ENCODE measurements at places on chromosomes 1 and 21.

- H3K27me3 ChIP-seq: no peaks in the 10 kb centered on the region
- peaks cover 8% of the 10 kb centered on the region for H3K4me1 ChIP-seq
- DNase-seq: no peak
- H3K36me3 ChIP-seq: 0 out of 2 replicates have a peak, but pooled peaks cover 9% of the 10 kb centered on the region
- H3K4me3 ChIP-seq: no peak overlapping the region
Measured at GRCh38 chr1:67741121-67741520, 56.1 kb downstream of the GADD45A start.

GRCh38 chr1:22500471-22500870 is 48.8 kb downstream of the ZBTB40 start:
- H3K27ac ChIP-seq: no peak overlapping the region
- DNase-seq: no peak
- no peaks in the 10 kb centered on the region for H3K4me1 ChIP-seq
- H3K27me3 ChIP-seq: no peaks in the 10 kb centered on the region

- no peaks in the 10 kb centered on the region for H3K4me1 ChIP-seq
- no peak for DNase-seq
- H3K4me3 ChIP-seq: no peak overlapping the region
- no peak overlapping the region for H3K27ac ChIP-seq
- no peaks in the 10 kb centered on the region for H3K27me3 ChIP-seq
Measured at GRCh38 chr1:32622205-32622604, 28.1 kb downstream of the ZBTB8OS start.

- H3K4me3 ChIP-seq: no peak overlapping the region
- peak; percentile 49 for DNase-seq
- H3K4me1 ChIP-seq: peaks cover 31% of the 10 kb centered on the region
Measured at GRCh38 chr1:100354971-100355394, 2.7 kb downstream of the CDC14A start.

DNA sequence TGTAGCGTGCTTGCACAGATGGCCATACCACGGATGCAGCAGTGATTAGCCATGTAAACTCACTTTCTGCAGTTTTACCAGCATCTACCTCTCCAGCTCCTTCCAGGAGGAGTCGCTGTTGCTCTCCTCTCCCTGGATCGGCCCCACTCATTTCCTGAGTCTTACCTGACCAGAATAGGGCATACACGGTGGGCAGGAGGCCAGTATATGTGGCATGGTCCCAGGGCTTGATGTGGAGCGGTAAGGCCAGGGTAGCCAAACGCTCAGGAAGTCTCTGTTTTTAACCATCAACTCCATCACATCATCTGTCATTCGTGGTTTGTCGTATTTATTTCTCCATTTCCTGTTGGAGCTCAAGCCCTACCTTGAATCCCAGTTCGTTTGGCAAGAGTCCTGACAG is 163.4 kb upstream of the USP24 start:
- no peaks in the 10 kb centered on the region for H3K27me3 ChIP-seq
- DNase-seq: no peak
- no peak overlapping the region for H3K27ac ChIP-seq
- no peaks in the 10 kb centered on the region for H3K4me1 ChIP-seq
- H3K36me3 ChIP-seq: no peaks in the 10 kb centered on the region

DNA sequence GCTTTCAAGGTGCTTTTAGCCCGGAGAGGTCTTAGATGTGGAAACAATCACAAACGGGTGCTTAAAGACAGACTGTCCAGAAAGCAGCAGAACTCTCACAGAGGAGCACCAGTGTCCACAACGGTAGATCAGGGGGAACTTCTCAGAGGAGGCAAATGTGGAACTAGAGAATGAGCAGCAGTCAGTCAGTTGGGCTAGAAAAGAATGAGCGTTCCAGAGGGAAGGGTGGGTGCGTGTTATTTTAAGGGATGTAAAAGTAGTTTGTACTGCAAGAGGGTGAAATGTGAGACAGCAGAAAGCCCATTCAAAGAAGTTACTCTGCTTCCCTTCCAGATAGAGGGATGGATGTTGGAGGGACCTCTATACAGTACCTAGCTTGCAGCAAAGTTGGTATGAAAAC is 30.9 kb downstream of the RGS5 start:
- H3K4me1 ChIP-seq: no peaks in the 10 kb centered on the region
- H3K4me3 ChIP-seq: no peak overlapping the region
- H3K36me3 ChIP-seq: no peaks in the 10 kb centered on the region
- H3K27ac ChIP-seq: no peak overlapping the region
- no peaks in the 10 kb centered on the region for H3K27me3 ChIP-seq
- no peak for DNase-seq

DNA sequence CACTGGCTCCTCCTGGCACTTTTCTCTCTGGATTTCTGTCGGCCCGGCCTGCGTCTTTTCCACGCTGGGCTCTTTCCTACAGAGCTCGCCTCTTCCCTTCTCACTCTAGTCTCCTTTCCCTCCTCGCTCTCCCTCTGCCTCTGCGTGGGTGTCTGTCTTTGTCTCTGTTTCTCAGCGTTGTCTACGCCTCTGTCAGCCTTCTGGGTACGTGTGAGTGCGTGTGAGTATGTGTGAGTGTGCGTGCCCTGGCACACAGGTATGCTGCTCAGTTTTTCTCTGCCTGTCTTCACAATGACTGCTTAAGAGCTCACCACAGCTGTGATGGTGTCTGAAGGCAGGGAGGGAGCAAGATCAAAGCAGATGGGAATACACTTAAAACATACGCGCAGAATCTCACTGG is 77.7 kb downstream of the KIRREL1 start:
- DNase-seq: no peak
- no peak overlapping the region for H3K27ac ChIP-seq
- no peaks in the 10 kb centered on the region for H3K27me3 ChIP-seq
- no peak overlapping the region for H3K4me3 ChIP-seq

GRCh38 chr1:111990026-111990877 is 784 bp upstream of the KCND3 start:
- no peak overlapping the region for H3K4me3 ChIP-seq
- H3K27me3 ChIP-seq: peaks cover 56% of the 10 kb centered on the region
- no peak overlapping the region for H3K27ac ChIP-seq
- no peaks in the 10 kb centered on the region for H3K4me1 ChIP-seq
- H3K36me3 ChIP-seq: no peaks in the 10 kb centered on the region
- DNase-seq: no peak

GRCh38 chr1:26029864-26030481 is 8.4 kb downstream of the EXTL1 start:
- no peak for DNase-seq
- no peaks in the 10 kb centered on the region for H3K4me1 ChIP-seq
- no peak overlapping the region for H3K4me3 ChIP-seq
- H3K27ac ChIP-seq: no peak overlapping the region

- H3K27ac ChIP-seq: no peak overlapping the region
- H3K27me3 ChIP-seq: no peaks in the 10 kb centered on the region
- H3K4me1 ChIP-seq: 0 out of 2 replicates have a peak, but pooled peaks cover 6% of the 10 kb centered on the region
- no peak overlapping the region for H3K4me3 ChIP-seq
Measured at GRCh38 chr1:162033428-162033827, 9.8 kb upstream of the OLFML2B start.

- H3K4me3 ChIP-seq: no peak overlapping the region
- no peak for DNase-seq
- no peaks in the 10 kb centered on the region for H3K4me1 ChIP-seq
- no peak overlapping the region for H3K27ac ChIP-seq
Measured at GRCh38 chr1:81467383-81467782, 333.4 kb upstream of the ADGRL2 start.

DNA sequence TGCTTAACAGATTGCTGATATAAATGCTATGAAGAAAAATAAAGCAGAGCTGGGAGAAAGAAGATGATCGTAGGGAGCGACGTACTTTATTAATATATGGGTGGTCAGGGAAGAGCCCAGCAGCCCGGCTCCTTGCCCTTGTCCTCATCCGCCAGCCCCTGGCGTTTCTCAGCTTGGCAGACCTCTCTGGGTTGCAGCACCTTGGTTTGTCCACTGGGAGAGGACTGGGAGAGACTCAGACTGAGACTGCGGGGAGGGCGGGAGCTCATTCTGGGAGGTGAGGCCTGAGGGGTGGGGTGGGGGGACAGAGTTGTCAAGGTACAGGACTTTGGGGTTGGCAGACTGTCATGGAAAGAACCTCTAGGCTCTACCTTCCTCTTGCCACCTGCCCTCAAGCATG is 3.3 kb upstream of the S100A3 start:
- peaks cover 31% of the 10 kb centered on the region for H3K4me1 ChIP-seq
- H3K27me3 ChIP-seq: no peaks in the 10 kb centered on the region
- DNase-seq: no peak
- no peaks in the 10 kb centered on the region for H3K36me3 ChIP-seq
- H3K4me3 ChIP-seq: no peak overlapping the region

DNA sequence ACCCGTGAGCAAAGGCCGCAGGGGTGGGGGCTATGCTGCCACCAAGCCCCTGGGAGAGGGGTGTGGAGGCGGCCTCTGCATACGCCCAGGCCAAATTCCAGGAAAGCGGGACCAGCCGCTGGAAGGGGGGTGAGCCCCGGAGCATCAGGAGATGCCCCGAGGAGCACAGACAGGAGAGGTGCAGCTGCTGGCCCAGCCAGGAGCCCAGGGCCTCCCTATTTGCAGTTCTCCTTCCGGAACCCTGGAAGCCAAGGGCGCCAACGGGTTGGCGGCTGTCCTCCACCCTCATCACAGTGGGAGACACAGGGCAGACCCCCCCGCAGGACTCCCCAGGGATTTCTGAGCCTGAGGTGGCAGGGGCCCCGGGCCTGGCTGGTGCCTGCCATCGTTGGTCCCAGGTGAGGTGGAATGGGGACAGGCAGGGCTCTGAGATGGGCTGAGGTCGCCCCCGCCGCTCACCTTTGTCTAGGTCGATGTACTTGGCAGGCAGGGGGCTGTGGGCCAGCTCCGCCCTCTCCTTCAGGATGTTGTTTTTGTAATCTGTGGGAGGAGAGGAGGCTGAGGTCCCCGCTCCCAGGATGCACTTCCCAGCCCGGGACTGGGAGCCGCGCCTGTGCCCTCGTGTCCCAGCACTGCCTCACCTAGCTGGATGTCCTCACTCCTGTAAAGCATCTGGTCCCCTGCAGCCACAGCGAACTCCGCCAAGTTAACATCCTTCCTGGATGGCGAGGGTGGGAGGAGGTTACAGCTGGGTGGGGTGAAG is 4.4 kb upstream of the DVL1 start:
- H3K27ac ChIP-seq: no peak overlapping the region
- no peak for DNase-seq
- H3K4me3 ChIP-seq: no peak overlapping the region
- no peaks in the 10 kb centered on the region for H3K27me3 ChIP-seq
- H3K4me1 ChIP-seq: peaks cover 4% of the 10 kb centered on the region

GRCh38 chr1:10074059-10074851 is 41.5 kb downstream of the UBE4B start:
- no peak overlapping the region for H3K4me3 ChIP-seq
- DNase-seq: peak; percentile 48
- peaks cover 6% of the 10 kb centered on the region for H3K4me1 ChIP-seq
- H3K27ac ChIP-seq: peak overlapping the region; percentile 27

DNA sequence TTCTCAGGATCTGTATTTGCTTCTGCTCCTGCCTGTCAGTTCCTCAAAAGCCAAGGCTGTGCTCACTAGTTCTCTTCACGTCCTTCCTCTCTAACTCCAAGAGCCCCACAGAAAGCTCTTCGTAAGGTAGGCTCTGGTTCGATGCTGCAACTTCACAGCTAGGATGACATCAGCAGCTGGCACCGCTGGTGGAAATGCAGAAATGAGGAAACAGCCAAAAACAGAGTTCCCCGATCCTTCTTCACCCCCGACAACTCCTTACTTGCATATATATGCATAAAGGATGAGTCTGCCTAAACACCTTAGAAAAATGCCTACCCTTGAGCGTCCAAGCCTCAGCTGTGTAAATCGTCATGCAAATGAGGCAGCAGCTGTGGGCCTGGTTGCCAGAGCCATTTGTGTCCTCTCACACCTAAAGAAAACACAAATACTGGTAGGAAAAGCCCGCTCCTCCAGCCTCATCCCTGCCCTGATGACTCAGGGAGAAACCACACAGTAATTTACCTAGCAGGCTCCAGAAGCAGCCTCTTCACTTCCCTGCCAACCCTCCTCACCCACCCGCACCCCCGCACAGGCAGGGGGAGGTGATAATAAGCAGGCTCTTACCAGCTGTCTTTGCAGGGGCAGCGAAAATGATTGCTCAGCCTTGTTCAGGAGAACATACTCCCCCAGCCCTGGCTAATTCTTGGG is 28.2 kb downstream of the BATF3 start:
- peaks cover 31% of the 10 kb centered on the region for H3K4me1 ChIP-seq
- H3K27ac ChIP-seq: no peak overlapping the region
- no peaks in the 10 kb centered on the region for H3K27me3 ChIP-seq
- DNase-seq: peak; percentile 72
- H3K36me3 ChIP-seq: no peaks in the 10 kb centered on the region

DNA sequence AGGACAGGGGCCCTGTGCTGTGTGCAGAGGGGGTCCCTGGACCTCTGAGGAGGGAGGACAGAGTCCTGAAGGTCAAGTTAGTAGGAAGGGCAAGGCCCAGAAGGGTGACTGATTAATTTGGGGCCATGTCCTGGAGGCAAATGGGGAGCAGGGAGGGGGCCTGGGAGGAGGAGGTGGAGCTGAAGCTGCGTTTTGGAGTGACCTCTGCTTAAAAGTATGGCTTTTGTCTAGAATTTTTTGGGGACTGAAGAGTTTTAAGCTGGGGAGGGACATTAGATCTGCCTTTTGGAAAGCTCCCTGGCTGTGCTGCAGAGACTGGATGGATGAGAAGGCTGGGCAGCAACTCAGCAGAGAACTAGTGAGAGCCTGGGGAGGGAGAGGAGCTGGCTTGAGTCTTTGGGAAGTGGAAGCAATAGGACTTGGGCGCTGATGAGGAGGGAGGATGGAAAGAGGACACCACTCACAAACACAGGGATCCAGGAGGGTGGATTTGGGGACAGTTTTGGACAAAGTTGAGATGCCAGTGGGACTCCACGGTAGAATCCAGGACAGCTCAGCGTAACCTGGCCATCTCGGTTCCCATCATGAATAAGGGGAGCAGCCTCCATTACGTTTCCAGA is 52.9 kb downstream of the ACBD3 start:
- H3K27me3 ChIP-seq: no peaks in the 10 kb centered on the region
- no peak for DNase-seq
- H3K27ac ChIP-seq: no peak overlapping the region

GRCh38 chr1:35844826-35845225 is 37.0 kb downstream of the AGO4 start:
- no peaks in the 10 kb centered on the region for H3K27me3 ChIP-seq
- H3K4me3 ChIP-seq: no peak overlapping the region
- H3K4me1 ChIP-seq: no peaks in the 10 kb centered on the region
- H3K27ac ChIP-seq: no peak overlapping the region

DNA sequence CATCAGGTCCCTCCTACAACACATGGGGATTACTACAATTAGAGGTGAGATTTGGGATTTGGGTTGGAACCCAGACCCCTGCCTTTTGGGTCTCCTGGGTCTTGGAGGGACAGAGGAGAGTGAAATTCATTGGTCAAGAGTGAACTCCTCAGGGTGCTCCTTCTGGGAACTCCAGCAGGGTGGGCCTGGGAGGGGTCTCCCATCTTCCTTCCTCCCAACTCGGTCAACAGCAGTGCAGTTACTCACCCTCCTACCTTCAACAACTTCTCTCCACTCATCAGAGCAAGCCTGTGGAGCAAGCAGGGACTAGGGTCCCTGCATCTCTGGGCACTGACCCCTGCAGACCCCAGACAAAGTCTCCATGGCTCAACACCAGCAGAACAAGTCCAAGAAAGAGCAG is 89.3 kb upstream of the TMPRSS2 start:
- no peak for DNase-seq
- H3K4me1 ChIP-seq: 0 out of 2 replicates have a peak, but pooled peaks cover 9% of the 10 kb centered on the region
- no peaks in the 10 kb centered on the region for H3K36me3 ChIP-seq
- H3K27me3 ChIP-seq: no peaks in the 10 kb centered on the region

- DNase-seq: no peak
- no peak overlapping the region for H3K27ac ChIP-seq
- 0 out of 2 replicates have a peak, but pooled peaks cover under 1% of the 10 kb centered on the region for H3K36me3 ChIP-seq
- no peaks in the 10 kb centered on the region for H3K4me1 ChIP-seq
- no peaks in the 10 kb centered on the region for H3K27me3 ChIP-seq
- H3K4me3 ChIP-seq: no peak overlapping the region
Measured at GRCh38 chr1:161816201-161816600, 50.1 kb downstream of the ATF6 start.

- H3K4me1 ChIP-seq: peaks cover 8% of the 10 kb centered on the region
- H3K4me3 ChIP-seq: peak overlapping the region; percentile 78
- H3K27ac ChIP-seq: no peak overlapping the region
- DNase-seq: peak; percentile 14
Measured at GRCh38 chr1:6580593-6581409, 1.0 kb downstream of the ZBTB48 start.
